Upper lobe of left lung (tissue), 6 donors: ENCODE measurements at places on chromosomes 5 and 9.

- H3K4me1 ChIP-seq = peaks cover 62% of the 10 kb centered on the region
- peak; percentile 77 for DNase-seq
- H3K4me3 ChIP-seq = no peak overlapping the region
- peak overlapping the region; percentile 69 for H3K27ac ChIP-seq
- H3K27me3 ChIP-seq = no peaks in the 10 kb centered on the region
These were observed 12.0 kb downstream of the MACROH2A1 start for GRCh38 chr5:135386886-135387628.

DNA sequence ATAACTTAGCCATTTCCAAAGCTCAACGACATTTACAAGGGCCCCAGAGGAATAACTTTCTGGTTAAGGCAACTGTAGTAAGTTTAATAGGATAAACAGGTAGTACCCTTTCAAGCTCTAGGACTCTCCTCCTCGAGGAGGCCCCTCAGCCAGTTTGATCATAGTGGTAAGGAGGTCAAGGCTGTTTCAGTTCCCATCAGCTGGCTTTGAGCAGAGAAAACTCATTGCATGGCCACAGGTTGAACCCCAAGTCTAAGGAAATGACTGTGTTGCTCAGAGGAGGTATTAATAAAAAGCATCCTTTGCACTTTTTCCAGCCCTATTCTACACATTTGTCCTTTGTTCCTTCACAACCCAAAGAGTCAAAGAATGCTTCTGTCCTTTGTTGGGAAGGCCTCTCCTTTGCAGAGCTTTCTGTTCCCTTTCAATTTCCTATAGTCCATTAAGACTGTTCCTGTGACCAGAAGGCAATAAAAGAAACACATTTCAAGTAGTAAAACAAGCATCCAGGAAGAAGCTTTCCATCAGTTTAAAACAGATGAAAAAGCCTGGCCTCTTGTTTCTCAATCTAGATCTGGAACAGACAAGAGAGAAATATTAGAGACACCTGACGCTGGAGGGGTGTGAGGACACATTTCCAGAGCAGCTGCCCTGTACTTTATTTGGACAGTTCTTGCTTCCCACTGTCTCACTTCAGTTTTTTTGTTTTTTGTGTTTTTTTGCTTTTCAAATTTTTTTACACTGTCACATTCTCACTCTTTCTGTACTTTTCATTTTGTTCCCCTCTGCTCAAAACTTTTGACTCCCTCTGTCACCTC lies 54.1 kb downstream of the PRRC1 start:
- DNase-seq = no peak
- no peaks in the 10 kb centered on the region for H3K4me1 ChIP-seq
- no peak overlapping the region for H3K27ac ChIP-seq
- H3K4me3 ChIP-seq = no peak overlapping the region

DNA sequence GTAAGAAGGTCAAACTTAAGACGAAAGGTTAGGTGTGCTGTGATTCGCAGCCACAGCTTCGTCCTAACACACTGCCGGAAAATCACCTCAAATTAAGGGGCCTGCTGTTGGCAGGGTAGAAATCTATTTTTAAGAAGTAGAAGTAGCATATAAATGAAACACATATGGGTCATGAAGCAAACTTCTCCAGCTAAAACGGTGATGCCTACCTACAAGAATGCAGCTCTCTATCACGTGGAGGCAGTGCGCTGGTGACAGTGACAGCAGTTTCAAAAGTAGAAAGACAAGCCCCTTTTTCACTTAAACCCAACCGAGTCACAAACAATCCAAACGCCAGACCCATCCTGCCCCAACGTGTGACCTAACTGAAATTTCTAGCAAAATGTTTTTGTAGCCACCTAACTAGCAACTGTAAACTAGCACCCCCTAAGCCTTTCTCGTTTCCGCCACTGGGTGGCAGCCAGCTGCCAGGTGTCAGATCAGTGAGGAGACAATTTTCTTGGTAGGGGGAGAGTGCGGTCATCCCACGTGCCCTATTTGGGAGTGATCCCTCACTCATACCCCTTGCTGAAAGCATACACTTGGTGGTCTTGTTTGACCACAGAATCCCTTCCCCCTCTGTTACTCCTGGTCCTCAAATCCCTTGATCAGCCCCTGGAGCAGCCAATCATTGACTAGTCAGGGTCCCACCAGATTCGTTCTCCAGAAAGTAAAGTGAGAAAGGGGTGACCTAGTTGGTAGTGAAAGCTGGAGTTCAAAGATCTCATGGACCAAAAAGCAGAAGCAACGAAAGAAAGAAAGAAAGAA lies 71.8 kb upstream of the MAMDC2 start:
- H3K4me1 ChIP-seq = no peaks in the 10 kb centered on the region
- DNase-seq = no peak
- no peaks in the 10 kb centered on the region for H3K27me3 ChIP-seq
- no peaks in the 10 kb centered on the region for H3K36me3 ChIP-seq

- no peak overlapping the region for H3K27ac ChIP-seq
- no peaks in the 10 kb centered on the region for H3K36me3 ChIP-seq
- no peaks in the 10 kb centered on the region for H3K4me1 ChIP-seq
- no peaks in the 10 kb centered on the region for H3K27me3 ChIP-seq
These were observed 73.0 kb upstream of the SPOCK1 start for GRCh38 chr5:137572042-137572695.

GRCh38 chr5:132419502-132420468 lies 50.3 kb downstream of the SLC22A5 start:
- H3K4me3 ChIP-seq = no peak overlapping the region
- no peaks in the 10 kb centered on the region for H3K27me3 ChIP-seq
- H3K36me3 ChIP-seq = peaks cover 3% of the 10 kb centered on the region
- DNase-seq = peak; percentile 84
- H3K27ac ChIP-seq = peak overlapping the region; percentile 84
- peaks cover 90% of the 10 kb centered on the region for H3K4me1 ChIP-seq

DNA sequence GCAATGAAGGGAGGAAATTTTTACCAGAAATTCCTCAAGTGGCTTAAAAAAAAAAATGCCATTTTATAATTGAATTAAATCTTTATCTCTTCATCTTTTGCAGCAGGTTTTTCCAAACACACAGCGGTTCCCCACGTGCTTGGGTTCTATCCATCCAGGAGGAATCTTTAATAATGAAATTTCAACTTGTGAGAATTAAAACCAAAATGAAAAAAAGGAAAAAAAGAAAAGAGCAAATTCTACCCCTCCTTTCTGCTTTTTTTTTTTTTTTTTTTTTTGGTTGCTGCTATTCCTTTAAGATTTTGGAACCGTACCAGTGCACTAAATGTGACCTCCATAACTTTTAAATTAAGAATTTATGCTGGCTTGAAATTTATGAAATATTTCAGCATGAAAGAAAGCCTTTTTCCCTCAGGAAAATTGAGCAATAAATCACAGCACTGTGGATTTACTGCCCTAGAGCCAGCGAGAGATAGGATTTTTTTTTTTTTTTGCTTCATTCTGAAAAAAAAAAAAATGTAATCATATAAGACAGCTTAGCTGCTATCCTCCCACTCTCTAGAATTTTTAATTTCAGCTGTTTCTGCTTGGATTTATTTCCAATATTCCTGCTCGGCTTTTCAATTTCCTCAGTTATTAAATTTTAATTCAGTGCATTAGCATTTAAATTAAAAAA lies 88.5 kb downstream of the ZNF618 start:
- H3K27me3 ChIP-seq = no peaks in the 10 kb centered on the region
- no peak overlapping the region for H3K27ac ChIP-seq
- no peaks in the 10 kb centered on the region for H3K36me3 ChIP-seq
- no peak overlapping the region for H3K4me3 ChIP-seq
- peaks cover 5% of the 10 kb centered on the region for H3K4me1 ChIP-seq

DNA sequence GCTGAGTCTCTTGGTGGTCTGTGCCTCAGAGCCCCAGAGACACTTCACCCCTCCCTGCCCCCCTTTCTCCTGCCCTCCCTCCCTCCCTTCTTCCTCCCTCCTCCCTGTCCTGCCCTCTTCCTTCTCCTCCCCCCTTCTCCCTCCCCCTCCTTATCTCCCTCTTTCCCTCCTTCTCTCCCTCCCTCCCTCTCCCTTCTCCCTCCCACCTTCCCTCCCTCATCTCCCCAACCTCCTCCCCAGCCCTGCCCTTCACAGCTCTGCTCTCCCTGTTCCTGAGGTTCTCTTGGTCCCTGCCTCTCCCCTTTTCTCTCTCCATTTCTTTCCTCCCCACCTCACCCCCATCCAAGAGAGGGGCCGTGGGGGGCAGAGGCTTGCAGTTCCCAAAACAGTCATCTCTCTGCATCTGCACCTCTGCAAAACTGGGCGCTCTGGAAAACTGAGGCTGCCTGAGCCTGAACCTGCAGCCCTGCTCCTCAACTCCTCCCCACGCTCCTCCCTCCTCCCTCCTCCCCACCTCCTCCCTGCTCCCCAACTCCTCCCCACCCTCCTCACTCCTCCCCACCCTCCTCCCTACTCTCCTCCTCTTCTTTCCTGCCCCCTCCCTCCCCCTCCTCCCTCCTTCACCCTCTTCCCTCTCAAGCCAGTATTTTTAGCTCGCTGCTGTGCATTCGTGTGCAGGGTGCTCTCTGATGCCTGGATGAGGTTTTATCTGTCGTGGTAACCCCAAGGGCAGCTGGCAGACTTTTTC lies 219.1 kb downstream of the C9orf50 start:
- H3K4me3 ChIP-seq = no peak overlapping the region
- H3K4me1 ChIP-seq = peaks cover 13% of the 10 kb centered on the region
- H3K27ac ChIP-seq = no peak overlapping the region
- no peaks in the 10 kb centered on the region for H3K27me3 ChIP-seq
- DNase-seq = no peak

- H3K27ac ChIP-seq = no peak overlapping the region
- H3K4me3 ChIP-seq = no peak overlapping the region
- no peak for DNase-seq
These were observed 23.1 kb upstream of the CKMT2 start for GRCh38 chr5:81209869-81210493.

- no peak for DNase-seq
- H3K27me3 ChIP-seq = no peaks in the 10 kb centered on the region
- no peak overlapping the region for H3K4me3 ChIP-seq
- H3K27ac ChIP-seq = no peak overlapping the region
- no peaks in the 10 kb centered on the region for H3K36me3 ChIP-seq
These were observed 61.6 kb downstream of the NSG2 start for GRCh38 chr5:174106997-174107655.

GRCh38 chr5:82820961-82821845 lies 256.0 kb downstream of the TMEM167A start:
- H3K36me3 ChIP-seq = no peaks in the 10 kb centered on the region
- no peak overlapping the region for H3K4me3 ChIP-seq
- DNase-seq = no peak
- no peak overlapping the region for H3K27ac ChIP-seq
- H3K4me1 ChIP-seq = no peaks in the 10 kb centered on the region
- H3K27me3 ChIP-seq = no peaks in the 10 kb centered on the region

GRCh38 chr5:178514851-178515418 lies 75.3 kb downstream of the COL23A1 start:
- no peaks in the 10 kb centered on the region for H3K36me3 ChIP-seq
- no peaks in the 10 kb centered on the region for H3K27me3 ChIP-seq
- no peaks in the 10 kb centered on the region for H3K4me1 ChIP-seq

GRCh38 chr9:114688379-114688778 lies 6.4 kb upstream of the TEX48 start:
- peaks cover 3% of the 10 kb centered on the region for H3K4me1 ChIP-seq
- H3K4me3 ChIP-seq = no peak overlapping the region
- H3K27ac ChIP-seq = no peak overlapping the region
- no peak for DNase-seq
- H3K27me3 ChIP-seq = no peaks in the 10 kb centered on the region

DNA sequence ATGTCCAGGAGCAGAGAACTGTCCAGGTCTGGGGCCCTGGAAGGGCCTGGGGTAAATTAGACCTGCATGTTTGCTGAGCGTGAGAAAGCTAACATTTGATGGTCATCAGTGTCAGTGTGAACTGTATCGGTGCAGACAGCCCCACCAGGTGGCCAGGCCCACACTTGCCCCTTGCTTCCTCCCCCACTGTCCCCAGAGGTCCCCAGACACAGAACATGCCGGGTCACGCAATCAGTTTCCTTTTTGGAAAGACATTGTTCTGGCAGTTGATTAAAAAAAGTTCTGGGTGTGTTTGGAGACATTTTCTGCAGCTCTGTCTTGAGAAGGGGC lies 1.5 kb downstream of the NKD2 start:
- no peaks in the 10 kb centered on the region for H3K36me3 ChIP-seq
- H3K27ac ChIP-seq = peak overlapping the region; percentile 66
- peaks cover 6% of the 10 kb centered on the region for H3K27me3 ChIP-seq

DNA sequence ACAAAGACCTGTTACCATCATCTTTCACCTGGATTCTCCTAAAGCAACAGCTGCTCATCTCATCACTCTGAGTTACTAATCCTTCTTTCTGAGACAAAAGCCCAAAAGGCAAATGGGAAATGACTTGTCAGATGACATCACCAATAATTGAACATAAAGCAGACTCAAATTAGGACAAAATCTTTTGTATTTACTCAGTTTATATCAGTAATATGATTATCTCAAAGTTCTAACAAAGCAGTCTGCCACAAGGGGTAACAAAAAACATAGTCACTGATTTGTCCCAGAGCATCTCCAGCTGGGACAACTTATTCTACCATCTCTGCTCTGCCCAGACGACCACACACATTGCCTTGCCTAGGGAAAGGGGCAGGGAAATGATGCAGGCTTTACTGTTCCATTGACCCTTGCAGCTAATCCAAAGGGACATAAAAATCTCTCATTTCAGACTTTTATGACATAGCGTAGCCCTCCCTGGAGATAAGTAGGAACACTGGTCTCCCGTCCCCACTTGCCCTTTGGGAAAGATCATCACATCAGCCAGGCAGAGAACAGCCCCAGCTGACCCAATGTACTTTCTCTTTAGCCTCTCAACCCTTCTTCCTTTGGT lies 249.5 kb upstream of the PTGER4 start:
- no peak for DNase-seq
- H3K27me3 ChIP-seq = no peaks in the 10 kb centered on the region
- H3K4me3 ChIP-seq = no peak overlapping the region

- no peaks in the 10 kb centered on the region for H3K27me3 ChIP-seq
- peaks cover 6% of the 10 kb centered on the region for H3K36me3 ChIP-seq
- no peak overlapping the region for H3K27ac ChIP-seq
- H3K4me1 ChIP-seq = no peaks in the 10 kb centered on the region
- H3K4me3 ChIP-seq = no peak overlapping the region
These were observed 41.6 kb downstream of the CDK5RAP2 start for GRCh38 chr9:120538339-120538738.

DNA sequence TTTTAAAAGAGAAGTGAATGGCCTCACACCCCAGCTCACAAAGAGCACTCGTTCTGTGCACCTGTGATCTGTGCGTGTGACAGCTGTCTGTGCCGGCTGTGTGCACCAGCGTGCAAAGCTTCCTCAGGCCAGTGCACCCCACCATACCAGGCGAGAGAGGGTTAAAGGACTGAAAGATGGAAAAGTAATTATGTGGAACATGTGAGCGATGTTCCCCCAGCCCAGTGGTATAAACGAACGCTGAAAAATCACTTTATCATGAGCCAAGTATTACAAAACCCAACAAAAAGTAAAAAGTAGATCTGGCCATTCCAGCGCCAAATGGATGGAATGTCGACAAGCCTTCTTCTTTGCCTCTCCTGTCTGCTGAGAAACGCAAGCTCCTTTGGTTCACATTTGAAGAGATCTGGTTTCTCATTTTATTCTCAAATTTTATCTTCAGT lies 53.7 kb downstream of the IPPK start:
- DNase-seq = no peak
- no peaks in the 10 kb centered on the region for H3K4me1 ChIP-seq
- peaks cover 66% of the 10 kb centered on the region for H3K36me3 ChIP-seq
- no peak overlapping the region for H3K4me3 ChIP-seq
- peak overlapping the region; percentile 50 for H3K27ac ChIP-seq
